ENCODE measurements at places on chromosomes 11 and 22.

DNA sequence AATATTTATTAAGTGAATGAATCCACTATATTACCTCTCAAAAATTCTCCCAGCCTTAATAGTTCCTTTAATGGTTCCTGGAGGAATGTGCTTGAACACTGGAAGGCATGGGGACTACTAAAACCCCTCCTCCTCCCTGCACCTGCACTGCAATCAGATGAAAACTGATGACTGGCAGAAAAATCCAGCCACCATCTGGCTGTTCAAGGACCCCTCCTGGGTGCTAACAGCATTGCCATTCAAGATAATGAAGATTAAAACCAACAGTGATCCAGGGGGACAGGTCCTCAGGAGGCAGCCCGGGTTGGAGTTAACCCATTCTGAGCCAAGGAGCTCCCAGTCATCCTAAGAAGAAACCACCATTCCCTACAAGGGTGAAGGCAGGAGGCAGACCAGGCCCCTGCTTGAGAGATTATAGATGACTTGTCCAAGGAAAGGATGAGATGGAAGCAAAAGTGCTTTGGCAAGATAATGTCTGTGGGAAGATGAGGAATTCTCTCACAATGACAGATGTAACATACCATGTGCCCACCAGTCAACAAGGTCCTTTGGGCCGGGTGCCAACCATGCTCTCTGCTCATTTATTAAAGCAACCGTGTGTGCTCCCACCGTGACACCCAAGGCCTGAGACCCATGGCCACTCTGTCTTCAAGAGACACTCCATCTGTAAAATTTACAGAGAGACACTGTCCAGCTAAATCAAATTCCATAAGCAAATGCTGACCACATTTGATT, 90.6 kb downstream of the LARGE1 start:
- no peak for DNase-seq

DNA sequence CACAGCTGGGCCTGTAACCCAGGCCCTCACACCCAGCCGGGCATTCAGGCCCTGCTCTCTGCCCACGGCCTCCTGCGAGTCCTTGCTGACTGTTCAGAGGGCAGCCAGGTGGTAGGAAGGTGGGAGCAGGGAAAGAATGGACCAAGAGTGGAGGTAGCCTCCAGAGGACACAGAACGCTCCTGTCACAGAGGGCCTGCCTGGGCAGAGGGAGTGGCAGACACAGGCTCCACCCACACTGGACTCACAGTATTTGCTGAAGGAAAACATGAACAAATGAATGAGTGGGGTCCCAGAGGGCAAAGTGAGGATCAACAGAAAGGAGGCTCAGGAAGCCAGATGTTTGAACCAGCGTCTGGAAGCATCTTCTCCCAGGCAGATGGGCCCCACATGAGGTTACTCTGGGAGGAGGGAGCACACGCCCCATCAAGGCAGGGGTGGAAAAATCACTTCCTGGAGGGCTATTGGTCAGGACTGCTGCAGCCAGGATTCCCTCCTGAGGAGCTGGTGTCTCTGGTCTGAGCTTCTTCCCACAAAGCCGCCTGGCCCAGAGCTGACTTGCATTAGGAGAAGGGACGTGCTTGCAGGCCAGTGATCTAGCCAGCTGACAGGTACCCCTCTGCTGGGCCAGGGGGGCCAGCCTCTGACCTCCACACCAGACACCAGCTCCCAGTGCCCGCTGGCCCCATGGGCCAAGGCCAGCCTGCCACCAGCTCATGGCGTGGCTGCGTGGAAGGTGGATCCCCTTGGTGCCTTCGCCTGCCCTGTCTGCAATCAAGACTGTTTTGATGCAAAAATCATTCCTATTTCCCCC, 84.0 kb downstream of the THAP12 start:
- DNase-seq = no peak

DNA sequence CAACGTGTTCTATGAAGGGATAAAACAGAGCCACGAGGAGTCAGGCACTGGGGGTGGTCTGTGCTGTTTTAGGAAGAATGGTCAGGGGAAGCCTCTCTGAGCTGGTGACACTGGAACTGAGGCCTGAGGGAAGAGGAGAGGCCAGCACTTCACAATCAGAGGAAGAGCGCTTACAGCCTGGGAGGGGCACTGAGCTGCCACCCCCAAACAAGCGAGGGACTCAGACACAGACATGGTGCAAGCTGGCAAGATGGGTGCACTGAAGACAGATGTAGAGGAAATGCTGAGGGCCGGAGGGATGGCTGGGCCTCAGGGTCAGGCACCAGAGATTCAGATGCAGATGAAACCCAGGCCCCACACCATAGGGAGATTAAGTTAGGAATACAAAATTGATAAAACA, 40.0 kb upstream of the TP53I11 start:
- no peak for DNase-seq

- no peak for DNase-seq
Measured at GRCh38 chr22:49575703-49576081, 252.0 kb downstream of the BRD1 start.

DNA sequence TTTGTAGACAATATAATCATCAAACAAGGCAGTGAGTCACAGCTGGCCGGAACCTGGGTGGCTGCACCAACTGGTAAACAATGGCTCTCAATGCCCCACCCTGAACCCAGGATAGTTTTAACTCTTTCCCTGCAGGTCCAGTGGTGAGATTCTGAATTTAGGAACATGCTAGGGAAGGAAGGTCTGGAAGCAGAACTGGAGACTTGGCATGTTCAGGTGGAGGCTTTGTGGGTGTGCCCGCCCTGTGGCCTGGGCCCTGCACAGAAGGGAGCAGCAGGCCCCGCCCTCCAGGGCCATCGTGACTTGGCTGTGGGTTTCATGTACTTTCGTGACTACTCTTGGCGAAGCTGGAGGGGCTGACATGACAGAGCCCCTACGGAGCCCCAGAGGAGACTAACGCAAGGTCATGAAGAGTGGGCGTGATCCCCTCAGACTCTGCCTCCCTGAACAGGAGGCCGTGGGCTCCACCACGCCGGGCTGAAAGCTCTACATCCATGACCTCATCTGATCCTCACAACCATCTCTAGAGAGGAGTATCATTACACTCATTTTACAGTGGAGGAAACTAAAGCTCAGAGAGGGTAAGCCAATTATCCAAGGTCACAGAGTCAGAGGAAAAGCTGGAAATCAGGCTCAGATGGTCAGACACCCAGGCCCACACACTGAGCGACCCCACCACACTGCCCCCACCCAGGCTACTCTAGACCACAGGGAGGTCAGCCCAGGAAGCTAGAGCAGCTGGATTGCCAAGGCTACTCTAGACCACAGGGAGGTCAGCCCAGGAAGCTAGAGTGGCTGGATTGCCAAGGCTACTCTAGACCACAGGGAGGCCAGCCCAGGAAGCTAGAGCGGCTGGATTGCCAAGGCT, 27.3 kb downstream of the MAFF start:
- DNase-seq = no peak

GRCh38 chr11:102268985-102269470, 48.3 kb upstream of the BIRC3 start:
- no peak for DNase-seq

DNA sequence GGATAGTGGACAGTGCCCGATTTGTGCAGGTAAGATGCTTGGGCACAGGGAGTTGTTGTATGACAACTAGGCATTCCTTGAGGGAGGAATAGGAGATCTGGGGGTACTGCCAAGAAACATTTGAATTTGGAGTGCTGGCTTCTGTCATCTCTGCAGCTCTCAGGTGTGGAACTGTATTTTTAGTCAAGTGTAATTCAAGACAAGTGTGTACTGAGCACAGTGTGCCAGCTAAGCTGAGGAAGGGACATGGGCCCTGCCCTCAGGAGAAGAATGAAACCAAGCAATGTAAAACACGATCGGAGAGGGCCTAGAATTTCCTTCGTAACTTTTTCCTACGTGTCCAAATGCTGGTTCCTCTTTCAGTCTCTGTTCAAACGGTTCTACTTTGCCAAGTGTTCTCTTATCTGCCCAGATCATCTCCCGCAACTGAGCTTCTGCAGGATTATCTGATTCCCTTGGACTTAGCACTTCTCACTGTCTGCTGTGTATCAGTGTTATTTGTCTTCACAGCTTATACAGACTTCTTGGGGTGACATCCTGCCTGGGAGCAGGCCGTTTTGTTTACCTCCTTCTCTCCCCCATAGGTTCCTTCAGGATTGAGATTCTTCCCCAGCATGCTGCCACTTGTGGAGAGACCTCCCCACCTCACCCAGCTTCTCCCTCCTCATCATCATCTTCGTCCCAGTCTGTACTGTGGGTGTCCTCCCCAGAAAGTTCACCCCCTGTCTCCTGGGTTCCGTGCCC, 27.6 kb downstream of the ART5 start:
- no peak for DNase-seq

GRCh38 chr11:112503410-112503809, 242.8 kb upstream of the PLET1 start:
- no peak for DNase-seq

DNA sequence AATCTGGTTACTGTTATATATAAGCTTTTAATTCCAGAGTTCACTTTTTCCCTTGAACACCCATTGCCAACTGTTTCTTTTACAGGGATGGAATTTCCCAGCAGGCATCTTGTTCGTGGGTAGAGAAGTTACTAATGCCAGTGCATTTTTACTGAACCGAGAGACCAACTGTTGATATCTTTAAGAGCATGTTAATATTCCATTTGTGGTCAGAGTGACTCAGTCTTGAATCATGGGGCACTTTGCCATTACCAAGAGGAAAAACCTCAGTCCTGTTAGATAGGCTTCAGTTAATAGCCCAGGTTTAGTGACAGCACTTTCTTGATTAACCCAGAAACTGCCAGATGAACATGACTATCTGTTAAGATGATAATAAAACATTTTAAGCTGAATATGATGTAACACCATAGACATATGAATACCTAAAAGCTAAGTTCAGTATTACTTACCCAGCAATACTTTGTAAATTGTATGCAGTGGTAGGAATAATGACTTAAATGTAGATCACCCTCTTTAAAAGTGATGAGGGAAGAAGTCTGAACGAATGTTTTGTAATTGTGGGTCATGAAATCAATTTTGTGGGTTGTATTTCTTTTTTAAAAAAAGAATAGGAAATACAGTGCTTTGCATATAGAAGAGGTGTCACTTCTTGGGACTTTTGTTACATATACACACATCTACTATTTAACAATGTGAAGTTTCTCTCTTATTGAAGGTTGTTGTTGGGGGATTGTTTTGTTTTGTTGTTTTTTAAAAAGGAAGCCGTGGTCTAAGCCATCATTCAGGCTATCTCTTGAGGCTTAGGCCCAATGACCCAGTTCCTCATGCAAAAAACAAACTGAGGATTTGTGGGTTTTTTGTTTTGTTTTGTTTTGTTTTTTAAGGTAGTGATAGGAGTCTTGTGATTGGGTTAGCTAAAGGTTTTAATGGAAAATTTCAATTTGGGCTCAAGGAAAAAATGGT, 79.2 kb upstream of the GRIK4 start:
- DNase-seq = no peak

DNA sequence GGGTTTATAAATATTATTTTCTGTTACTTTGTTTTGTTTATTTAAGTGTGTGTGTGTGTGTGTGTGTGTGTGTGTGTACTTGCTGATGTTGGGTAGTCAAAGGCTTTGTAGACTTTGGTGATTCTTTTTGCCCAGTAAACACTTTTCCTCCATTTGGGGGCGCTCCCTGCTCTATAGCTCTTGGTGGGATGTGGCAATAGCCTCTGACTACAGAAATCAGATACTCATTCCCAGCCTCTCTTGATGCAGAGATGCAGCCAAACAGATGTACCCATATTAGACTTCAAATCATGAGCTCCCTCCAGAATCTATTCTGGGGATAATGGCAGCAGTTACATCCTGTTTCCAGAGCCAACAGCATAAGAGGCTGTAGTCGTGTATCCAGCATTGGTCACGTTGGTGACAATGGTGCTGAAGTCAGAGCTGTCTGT, 33.4 kb upstream of the APOL5 start:
- DNase-seq = no peak

DNA sequence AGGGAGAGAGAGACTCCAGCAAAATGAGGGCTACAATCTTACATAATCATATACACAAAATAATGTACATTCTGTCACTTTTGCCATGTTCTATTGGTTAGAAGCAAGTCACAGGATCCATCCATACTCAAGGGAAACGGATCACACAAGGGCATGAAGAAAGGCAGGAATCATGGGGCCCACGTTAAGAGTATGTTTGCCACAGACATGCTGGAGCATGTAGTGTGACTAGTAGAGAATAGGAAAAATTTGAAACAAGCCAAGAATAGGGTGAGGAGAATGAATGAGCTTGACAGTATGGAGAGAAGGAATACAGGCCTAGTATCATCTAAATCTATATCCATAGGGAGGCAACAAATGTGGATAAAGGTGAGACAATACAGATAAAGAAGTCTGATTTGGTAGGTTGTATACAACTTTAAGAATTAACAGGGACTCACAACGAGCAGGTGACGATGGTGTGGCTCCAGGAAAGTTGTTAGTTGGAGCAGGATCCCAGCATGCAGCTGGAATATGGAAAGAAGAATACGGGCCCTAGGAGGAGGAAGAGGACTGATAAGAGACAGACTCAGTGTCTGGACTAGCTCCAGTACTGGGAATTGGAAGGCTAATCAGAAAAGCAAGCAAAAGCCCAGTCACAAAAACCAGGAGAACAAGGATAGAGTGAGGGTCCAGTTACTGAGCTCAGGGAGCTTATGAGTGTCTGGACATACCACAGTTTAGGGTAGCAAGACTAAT, 301.7 kb upstream of the PITPNB start:
- DNase-seq = no peak

DNA sequence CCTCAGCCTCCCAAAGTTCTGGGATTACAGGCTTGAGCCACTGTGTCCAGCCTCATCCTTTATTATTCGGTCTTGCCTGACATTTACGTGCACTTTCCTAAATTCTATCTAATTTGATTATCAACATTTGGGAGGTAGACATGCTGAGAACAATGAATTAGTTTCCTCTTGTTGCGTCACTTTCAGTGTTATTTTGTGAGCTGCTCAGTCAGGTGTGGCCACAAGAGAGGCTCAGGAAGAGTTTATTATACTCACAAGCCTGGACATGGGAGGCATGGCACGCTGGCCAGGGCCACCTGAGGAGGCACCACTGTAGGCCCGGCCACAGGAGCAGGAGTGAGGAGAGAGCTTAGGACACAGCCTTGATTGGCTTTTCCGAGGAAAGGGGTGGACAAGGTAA, 59.7 kb upstream of the RBFOX2 start:
- DNase-seq = no peak

DNA sequence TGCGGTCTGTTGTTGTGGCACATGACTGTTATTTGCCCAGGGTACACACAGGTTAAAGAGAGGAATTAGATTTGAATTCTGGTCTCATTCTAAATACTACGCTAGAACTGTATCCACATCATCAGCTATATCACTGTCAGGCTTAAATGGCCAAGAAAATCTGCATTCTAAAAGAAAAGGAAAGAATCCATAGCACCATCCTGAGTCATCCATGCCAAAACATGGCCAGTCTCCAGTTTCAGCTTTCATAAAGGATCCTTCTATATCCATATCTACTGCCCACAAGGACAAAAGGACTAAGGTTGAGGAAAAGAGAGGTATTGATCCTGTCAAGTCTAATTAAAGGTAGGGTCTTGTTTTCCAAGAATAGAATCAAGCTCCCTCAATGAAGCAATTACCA, 73.6 kb upstream of the GDPD4 start:
- DNase-seq = no peak

GRCh38 chr11:109012991-109013390, 348.1 kb downstream of the DDX10 start:
- no peak for DNase-seq

Measured in activated CD4-positive, alpha-beta T cell treated with anti-CD3 and anti-CD28 coated beads for 1 hour (primary cell).